ENCODE measurements at places on chromosomes 16 and 17. TPM values are rescaled to one million over a fixed set of nuclear protein-coding genes. Genes with fewer than 3 reads are reported as not detected.

MMP2 gene
- total RNA-seq: 9.2 TPM

SDK2 gene
- 0.33 TPM for total RNA-seq

CA7 gene
- total RNA-seq: not detected

MYH1 gene
- not detected for total RNA-seq

EFNB3 gene
- total RNA-seq: 1.8 TPM

CES5A gene
- total RNA-seq: not detected

ATP1B2 gene
- 0.23 TPM for total RNA-seq

CD300H gene
- total RNA-seq: 0.43 TPM

PHF23 gene
- 82.3 TPM for total RNA-seq

PRAC1 gene
- total RNA-seq: not detected

GINS3 gene
- 26.6 TPM for total RNA-seq

LRRC75A gene
- 1.2 TPM for total RNA-seq

RAPGEFL1 gene
- total RNA-seq: 2.5 TPM

AOC3 gene
- 1.1 TPM for total RNA-seq

GRB7 gene
- 4.8 TPM for total RNA-seq

RPH3AL gene
- 23.3 TPM for total RNA-seq

NLRC5 gene
- total RNA-seq: 4.6 TPM

CACNG3 gene
- not detected for total RNA-seq

KRTAP17-1 gene
- not detected for total RNA-seq

KPNA2 gene
- 493 TPM for total RNA-seq

CSH1 gene
- not detected for total RNA-seq

RASD1 gene
- 0.63 TPM for total RNA-seq

CES1 gene
- total RNA-seq: 31.6 TPM

SLC16A6 gene
- total RNA-seq: 0.30 TPM

ZNF764 gene
- 4.3 TPM for total RNA-seq

NATD1 gene
- total RNA-seq: 2.4 TPM

BRIP1 gene
- total RNA-seq: 4.6 TPM

HERPUD1 gene
- 82.6 TPM for total RNA-seq

AURKB gene
- total RNA-seq: 159 TPM

ABCC6 gene
- total RNA-seq: 1.5 TPM

MAP2K3 gene
- 194 TPM for total RNA-seq

KCNJ12 gene
- total RNA-seq: 1.2 TPM

MRM1 gene
- 20.5 TPM for total RNA-seq

ALOX15 gene
- total RNA-seq: not detected

MRPS34 gene
- total RNA-seq: 170 TPM

ALOX12 gene
- not detected for total RNA-seq

NUPR1 gene
- 10.7 TPM for total RNA-seq

ABCA9 gene
- total RNA-seq: not detected

SOX8 gene
- 1.5 TPM for total RNA-seq

KRT39 gene
- not detected for total RNA-seq

CCL5 gene
- 1.5 TPM for total RNA-seq

PRM1 gene
- total RNA-seq: not detected

CCL17 gene
- not detected for total RNA-seq

SMG6 gene
- total RNA-seq: 19.3 TPM

ZNF469 gene
- total RNA-seq: 11.1 TPM

ESRP2 gene
- 0.08 TPM for total RNA-seq

EVI2B gene
- total RNA-seq: 0.10 TPM

TUBG1 gene
- total RNA-seq: 139 TPM

FOXJ1 gene
- total RNA-seq: 0.40 TPM

TSPAN10 gene
- total RNA-seq: 5.2 TPM

GPRC5B gene
- total RNA-seq: 24.6 TPM

RAI1 gene
- 40.1 TPM for total RNA-seq

MEIOC gene
- total RNA-seq: 2.5 TPM

BAHCC1 gene
- 9.8 TPM for total RNA-seq

GCGR gene
- not detected for total RNA-seq

HAS3 gene
- total RNA-seq: 51.4 TPM

SLC38A7 gene
- 18.1 TPM for total RNA-seq

Measured in A549 treated with RU486 at 1 μM for 4 hours (cell line).